ENCODE measurements at places on chromosomes 6 and 20.
A peak's percentile ranks its signal among the peaks of the same experiment; 100 is the strongest.

DNA sequence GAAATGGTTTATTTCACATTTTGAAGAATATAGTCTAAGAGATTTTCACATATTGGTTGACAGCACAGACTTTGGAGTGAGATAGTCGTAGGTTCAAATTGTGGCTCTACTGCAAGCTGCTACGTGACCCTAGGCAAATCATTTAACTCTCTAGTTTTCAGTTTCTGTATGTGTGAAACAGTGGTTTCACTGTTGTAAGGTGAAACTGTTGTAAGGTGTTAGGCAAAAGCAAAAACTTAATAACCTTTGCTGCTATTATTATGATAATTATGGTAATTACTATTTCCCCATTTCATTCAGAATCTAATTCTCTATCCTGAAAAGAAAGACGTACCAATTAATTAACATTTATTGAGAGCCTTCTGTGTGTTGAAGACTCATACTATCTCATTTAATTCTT lies 144.2 kb downstream of the REV3L start:
- DNase-seq: no peak

DNA sequence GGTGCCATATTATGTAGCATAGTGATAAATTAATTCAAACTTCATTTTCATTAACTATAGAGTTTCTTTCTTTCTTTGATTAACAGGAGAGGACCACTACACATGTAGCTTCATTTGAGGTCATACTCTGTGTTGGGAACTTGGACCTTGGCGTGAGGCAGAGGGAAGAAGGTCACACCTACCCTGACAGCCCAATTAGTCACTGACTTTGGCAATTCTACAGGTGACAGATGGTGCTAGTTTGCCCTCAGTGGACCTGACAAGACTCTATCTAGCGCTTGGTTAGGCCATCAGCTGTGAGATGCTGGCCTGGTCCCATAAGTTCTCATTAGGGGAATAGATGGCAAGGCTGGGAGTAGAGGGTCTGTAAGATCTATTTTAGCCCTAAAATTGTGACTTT lies 14.2 kb downstream of the SLX4IP start:
- no peak for DNase-seq

DNA sequence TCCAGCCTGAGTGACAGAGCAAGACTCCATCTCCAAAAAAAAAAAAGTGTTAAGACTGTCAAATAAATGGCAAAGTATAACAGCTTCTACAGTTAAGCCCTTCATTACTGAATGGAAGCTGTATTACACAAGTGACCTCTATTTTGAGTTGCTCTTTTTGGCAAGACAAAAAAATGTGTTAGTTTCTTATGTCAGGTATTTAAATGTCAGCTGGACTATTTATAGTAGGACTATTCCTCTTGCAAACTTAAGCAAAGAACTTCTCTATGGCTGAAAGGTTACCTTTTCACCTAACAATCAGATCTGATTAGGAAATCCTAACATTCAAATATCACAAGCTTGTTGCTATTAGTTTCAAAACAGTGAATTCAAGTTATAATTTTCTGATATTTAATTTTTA lies 12.4 kb downstream of the UBE2V1 start:
- no peak for DNase-seq

- DNase-seq: no peak
These were observed 51.6 kb upstream of the IMPG1 start for GRCh38 chr6:76124018-76124417.

- DNase-seq: no peak
These were observed 179.4 kb downstream of the NRN1 start for GRCh38 chr6:5827056-5827904.

DNA sequence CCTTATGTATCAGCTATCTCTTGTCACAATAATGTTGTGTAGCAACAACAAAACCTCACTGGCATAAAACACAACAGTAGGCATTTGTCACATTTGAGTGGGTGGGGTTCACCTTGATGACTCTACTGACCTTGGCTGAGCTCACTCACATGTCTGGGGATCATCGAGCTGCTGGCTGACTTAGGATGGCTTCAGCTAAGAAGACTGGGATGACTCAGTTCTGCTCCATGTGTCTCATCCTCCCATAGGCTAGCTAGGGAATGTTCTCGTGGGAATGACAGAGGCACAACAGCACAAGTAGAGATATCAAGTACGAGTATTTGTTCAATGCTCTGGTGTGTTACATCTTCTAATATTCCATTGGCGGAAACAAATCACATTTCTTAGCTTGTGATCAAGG lies 167.9 kb downstream of the PLCB1 start:
- DNase-seq: no peak

GRCh38 chr6:2522521-2522920 lies 228.2 kb downstream of the MYLK4 start:
- DNase-seq: no peak

GRCh38 chr6:3228771-3229565 lies 1.5 kb upstream of the TUBB2B start:
- DNase-seq: no peak

- peak; percentile 27 for DNase-seq
These were observed 43.2 kb downstream of the LY86 start for GRCh38 chr6:6631534-6632276.

- no peak for DNase-seq
These were observed 134.3 kb downstream of the KIF6 start for GRCh38 chr6:39590871-39591393.

- no peak for DNase-seq
These were observed 91.2 kb upstream of the TMEM181 start for GRCh38 chr6:158468666-158469065.

GRCh38 chr20:25510202-25510601 lies 75.1 kb downstream of the NINL start:
- no peak for DNase-seq

- no peak for DNase-seq
These were observed 37.7 kb downstream of the HECA start for GRCh38 chr6:139172567-139172966.

GRCh38 chr6:56624046-56624727 lies 18.5 kb downstream of the DST start:
- no peak for DNase-seq

DNA sequence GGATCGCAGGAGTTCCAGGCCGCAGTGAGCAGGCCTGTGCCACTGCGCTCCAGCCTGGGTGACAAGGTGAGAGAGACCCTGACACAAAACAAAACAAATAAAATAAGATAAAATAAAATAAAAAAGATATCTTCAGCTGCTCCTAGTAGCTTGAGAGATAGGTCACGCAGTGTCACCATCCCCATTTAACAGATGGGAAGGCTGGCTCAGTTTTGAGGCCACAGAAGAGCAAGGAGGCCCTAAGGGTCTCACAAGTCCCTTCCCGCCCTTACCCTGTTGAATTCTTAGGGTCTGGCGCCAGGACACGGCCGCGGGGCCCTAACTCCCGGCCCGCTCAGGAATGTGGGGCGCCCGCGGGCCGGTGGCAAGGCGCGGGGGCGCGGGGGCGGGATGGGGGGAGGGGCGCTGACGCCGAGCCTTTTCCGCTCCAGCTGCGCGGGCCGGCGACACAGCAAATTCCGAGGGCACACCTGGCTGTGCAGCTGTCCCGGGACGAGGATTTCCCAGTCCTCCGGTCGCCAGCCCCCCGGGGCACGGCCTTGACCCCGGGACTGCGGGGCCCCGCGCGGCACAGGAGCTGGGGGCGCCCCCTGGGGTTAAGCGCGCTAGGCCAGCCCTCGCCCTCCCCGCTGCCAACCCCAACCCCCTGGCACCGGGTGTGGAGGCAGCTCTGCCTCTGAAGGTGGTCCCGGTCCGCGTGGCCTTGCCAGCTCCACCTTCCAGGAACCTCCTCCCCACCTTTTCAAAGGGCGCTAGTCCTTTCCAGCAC lies 10.3 kb upstream of the R3HDML start:
- no peak for DNase-seq

DNA sequence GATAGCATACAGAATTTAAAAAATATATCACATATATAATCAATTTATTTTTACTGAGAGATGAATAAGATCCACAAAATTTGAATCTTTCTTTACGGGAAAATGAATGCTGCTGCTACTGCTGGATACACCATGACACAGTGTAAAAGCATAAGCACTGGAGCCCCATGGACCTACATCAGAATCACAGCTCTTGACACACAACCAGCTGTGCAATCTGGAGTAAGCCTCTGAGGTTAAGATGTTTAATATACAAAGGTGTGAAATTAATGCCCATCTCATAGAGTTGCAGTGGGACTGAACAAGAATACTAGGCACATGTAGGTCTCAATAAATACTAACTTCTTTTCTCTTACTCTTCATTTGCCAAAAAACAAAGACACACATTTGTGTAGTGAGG lies 48.1 kb downstream of the MAN1A1 start:
- DNase-seq: no peak

DNA sequence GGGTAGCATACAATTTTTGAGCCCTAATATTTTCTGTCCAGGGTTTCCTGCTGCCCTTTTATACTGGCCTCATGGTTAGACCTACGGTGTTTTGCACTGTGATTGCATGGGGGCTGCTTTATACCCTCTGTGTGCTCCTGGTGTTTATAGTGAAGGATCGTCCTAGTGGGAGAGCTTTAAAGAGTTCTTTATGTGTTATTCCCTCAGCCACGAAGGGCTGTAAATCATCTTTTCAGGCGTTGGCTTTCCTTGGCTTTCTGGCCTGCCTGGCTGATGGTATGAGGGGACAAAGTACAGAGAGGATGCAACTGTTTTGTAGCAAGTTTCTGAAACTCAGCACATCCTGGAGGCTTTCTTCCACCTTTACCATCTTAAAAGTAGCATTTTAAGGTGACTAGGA lies 464.3 kb downstream of the EPM2A start:
- no peak for DNase-seq

DNA sequence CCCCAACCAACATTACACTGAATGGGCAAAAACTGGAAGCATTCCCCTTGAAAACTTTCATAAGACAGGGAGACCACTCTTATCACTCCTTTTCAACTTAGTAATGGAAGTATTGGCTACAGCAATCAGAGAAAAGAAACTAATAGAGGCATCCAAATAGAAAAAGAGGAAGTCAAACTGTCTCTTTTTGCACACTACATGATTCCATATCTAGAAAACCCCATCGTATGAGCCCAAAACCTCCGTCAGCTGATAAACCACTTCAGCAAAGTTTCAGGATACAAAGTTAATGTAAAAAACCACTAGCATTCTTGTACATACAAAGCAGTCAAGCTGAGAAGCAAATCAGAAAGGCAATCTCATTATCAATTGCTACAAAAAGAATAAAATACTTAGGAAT lies 580.4 kb upstream of the PTCHD4 start:
- no peak for DNase-seq

DNA sequence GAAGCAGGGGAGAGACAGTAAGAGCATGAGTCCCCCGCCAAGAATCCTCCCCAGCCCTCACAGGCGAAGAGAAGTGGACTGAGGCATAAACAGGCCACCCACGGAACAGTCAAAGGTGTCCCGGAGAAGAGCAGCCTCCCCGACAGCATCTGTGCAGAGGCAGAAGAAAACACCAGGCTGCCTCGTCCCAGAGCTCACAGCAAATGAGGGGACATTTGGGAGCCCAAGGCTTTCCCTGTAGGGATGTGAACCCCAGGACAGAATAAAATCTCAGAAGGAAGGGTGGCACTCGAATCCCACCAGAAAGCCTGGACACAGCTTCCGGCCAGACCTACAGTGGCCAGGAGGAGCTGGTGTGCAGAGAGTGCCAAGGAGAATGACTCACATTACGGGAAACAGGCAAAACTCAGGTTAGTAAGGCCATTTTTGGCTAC lies 90.4 kb downstream of the DLL1 start:
- DNase-seq: no peak

- DNase-seq: no peak
These were observed 119.7 kb upstream of the ZNF184 start for GRCh38 chr6:27592481-27593199.

GRCh38 chr20:46970937-46971630 lies 76.4 kb downstream of the EYA2 start:
- no peak for DNase-seq

DNA sequence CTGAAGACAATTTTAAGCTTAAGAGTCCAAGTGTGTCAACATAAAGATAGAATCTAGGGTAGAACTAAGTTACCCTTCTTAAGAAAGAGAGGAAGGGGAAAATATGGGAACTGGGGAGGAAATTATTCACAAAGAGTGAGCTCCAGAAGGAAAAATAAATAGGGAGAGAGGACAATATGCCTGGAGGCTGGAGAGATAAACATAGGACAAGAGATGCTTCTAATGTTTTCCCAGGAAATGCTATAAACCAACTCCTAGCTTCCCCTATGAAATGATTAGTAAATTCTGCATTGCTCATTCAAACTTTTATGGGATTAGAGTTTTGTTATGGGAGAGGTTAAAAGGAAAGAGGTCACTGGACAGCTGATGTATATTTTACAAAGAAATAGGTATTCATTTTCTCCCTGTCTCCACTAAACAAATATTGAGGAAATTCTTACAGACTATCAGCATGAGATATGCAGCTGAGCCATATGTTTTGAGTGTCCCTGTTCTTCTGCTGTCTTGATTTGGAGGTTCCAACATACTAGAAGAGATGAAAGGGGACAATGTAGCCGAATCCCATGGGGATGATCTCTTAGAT lies 22.0 kb downstream of the TPD52L1 start:
- DNase-seq: no peak

DNA sequence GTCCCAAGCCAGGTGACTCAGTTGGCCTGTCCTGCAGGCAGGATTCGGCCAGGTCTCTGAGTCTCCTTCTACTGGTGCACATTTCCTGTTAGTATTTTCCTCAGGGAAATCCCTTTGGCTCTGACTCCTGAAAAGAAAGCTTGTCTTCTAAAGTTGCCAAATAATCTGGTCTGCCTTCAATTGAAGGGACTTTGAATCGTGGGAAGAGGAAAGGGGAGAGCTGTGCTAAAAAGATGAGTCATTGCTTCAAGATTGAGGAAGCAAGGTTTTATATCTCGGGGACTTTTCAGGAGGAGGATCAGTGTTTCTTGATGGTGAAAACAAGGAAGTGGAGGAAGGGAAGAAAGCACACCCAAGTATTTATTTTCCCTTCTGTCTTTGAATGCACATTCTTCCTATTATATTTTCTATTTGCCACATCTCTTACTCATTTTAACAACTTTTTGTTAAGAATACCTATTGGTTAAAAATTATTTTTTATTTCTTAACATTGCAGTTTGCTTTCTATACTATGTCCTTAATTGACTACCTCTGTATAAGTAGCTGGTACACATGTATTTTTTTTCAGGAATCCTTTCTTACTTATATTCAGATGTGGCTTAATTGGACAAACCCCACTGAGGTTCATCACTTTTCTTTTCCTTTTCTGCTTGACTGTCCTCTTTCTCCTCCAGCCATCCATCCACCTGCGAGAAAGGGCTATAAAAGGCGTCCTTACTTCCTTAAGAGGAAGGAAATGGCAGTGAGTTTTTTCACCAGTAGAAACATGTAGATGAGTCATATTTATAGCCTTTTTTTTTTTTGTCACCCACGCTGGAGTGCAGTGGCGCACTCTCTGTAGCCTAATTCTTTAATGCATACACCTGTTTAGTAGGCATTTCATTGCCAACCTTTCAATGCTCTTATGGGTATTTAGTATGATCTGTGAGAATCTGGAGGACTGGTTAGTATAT lies 15.0 kb upstream of the IFNGR1 start:
- DNase-seq: peak; percentile 88
